ENCODE measurements at places on chromosomes 13 and 19.

- DNase-seq: no peak
These were observed 20.3 kb downstream of the ZNF420 start for GRCh38 chr19:37098570-37098969.

GRCh38 chr13:102132777-102133295, 269.0 kb downstream of the FGF14 start:
- peak; percentile 99 for DNase-seq

GRCh38 chr19:18894254-18895037, 1.5 kb downstream of the CERS1 start:
- DNase-seq: no peak

DNA sequence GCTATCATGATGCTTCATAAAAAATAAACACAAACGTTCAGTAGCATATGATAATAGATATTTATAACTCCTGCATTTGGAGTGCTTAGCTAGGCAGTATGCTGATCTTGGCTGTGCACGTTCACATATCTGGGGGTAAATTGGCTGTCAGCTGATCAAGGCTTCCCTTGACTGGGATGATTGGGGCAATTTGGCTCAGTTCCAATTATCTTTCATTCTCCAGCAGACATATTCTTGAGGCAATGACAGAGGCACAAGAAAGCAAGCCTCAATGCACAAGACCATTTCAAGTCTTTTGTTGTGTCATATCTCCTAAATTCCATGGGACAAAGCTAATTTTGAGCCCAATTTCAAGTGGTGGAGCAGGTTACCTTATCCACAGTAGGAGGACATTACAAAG, 142.0 kb downstream of the DLEU7 start:
- no peak for DNase-seq

DNA sequence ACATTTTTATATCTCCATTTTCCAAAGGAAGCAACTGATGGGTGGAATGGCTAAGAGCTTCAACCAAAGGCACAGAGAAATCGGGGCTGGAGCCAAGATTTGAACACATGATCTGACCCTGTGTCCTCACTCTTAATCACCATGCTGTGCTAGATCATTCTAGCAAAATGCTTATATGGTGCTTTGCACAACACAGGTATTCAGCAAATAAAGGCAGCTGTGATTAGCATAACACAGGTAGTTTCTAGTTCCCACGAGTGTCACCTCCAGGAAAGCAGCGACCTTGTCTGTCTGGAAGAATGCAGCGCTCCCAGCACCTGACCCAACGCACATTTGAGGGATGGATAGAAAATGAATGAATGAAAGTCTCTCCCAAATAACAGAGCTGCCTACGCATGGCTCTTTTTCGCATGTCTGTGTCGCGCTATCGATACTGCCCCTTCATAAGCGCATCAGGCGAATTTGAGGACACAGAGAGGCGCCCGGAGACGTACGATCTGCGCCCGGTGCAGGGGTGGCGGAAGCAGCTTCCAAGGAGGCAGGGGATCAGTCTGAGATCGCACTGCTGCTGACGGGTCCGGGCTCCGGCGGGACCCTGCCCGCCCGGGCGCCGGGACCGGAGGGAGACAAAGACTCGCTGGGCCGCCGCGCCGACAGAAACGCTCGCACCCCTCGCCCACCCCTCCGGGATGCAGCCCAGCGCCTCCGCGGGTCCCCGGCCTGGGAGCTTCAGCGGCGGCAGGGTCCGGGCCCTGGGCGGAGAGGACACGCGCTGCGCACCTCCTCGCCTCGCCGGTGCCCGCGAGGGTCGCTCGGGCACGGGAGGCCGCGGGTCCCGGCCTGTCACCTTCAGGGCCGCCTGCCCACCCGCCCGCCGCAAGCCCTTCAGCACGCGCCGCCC, 609 bp downstream of the EPS15L1 start:
- no peak for DNase-seq

Data from NCI-H1417 treated with DMSO at 0.1 percent for 48 hours (cell line).